ENCODE measurements at places on chromosomes 16 and 17.

DNA sequence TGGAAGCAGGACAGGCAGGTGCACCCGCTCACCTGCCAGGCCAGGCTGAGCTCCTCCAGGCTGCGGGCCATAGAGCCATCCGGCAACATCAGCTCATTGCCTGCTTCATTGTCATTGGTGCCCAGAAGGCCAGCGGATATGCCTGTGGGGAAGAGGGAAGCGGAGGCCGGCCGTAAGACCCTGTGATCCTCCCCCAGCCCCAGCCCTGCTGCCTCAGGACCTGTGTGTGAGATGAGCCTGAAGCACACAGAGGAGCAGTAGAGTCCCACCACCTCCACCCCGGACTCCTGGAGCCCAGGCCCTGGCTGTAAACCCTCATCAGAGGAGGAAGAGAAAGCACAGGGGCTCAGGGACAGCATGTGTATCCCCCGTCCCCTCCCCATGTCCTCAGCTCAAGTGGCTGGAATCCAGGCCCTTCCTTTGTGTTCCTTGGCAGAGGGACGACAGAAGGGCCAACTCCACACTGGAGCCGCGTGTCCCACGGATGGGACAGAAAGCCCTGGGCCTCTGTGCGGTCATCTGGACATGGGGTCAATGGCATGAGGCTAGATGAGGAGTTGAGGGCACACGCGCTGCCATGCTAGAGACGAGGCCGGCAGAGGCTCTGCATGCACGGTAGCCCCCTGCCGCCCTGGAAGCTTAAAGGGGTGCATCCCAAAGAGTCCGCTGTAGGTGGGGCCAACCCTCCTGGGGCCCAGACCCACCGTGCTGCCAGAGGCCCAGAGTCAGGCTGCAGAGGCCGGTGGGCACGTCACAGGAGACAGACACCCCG, 39.1 kb downstream of the RMI2 start:
- no peak for DNase-seq

DNA sequence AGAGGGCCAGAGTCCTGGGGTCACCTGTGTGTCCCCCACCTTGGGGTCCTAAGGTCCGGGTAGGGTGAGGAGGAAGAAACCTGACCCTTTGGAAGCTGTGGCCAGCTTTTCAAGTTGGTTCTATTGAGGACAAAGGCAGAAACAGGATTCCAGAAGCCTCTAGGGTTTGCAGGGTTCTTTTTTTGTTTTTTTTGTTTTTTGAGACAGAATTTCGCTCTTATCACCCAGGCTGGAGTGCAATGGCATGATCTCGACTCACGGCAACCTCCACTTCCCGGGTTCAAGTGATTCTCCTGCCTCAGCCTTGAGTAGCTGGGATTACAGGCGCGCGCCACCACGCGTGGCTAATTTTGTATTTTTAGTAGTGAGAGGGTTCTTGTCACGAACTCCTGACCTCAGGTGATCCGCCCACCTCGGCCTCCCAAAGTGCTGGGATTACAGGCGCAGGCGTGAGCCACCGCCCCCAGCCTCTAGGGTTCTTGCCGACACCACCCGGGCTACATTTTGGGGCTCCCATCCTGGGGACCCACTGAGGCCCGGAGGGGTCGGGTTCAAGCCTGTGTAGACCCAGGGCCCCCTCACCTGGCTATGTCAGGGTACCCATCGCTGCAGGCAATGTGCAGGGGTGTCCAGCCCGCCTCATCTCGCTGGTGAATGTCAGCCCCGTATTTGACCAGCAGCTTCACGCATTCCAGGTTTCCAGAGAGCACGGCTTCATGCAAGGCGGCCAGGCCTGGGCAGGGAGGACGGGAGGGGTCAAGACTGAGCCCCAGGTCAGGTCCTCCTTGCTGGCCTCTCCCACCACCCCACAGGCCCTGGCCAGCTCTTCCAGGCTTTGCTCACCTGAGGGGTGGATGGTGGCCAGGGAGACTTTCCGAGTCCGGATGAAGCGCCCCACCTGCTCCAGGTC, 674 bp downstream of the PPP1R27 start:
- DNase-seq = no peak

DNA sequence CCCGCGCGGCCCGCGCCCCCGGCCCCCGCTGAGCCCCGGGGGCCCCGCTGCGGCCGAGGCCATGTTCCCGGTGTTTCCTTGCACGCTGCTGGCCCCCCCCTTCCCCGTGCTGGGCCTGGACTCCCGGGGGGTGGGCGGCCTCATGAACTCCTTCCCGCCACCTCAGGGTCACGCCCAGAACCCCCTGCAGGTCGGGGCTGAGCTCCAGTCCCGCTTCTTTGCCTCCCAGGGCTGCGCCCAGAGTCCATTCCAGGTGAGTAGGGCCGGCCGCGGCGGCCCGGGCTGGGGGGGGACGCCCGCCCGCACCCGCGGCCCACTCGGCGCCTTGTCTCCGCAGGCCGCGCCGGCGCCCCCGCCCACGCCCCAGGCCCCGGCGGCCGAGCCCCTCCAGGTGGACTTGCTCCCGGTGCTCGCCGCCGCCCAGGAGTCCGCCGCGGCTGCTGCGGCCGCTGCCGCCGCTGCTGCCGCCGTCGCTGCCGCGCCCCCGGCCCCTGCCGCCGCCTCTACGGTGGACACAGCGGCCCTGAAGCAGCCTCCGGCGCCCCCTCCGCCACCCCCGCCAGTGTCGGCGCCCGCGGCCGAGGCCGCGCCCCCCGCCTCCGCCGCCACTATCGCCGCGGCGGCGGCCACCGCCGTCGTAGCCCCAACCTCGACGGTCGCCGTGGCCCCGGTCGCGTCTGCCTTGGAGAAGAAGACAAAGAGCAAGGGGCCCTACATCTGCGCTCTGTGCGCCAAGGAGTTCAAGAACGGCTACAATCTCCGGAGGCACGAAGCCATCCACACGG, 504 bp downstream of the MAZ start:
- DNase-seq = no peak

DNA sequence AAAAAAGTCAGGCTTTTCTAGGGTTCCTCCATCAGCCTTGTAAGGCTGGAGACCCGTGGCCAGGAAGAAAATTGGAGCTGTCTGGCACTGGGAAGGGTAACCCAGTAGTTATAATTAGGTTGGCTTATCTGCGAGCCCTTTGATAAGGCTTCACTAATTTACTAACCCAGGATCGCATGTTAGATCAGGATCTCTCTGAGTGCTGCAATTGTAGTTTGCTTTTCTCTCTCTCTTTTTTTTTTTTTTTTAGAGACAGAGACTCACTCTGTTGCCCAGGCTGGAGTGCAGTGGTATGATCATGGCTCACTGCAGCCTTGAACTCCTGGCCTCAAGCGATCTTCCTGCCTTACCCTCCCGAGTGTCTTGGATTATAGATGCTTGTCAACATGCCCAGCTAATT, 17.0 kb downstream of the ABCC1 start:
- no peak for DNase-seq

DNA sequence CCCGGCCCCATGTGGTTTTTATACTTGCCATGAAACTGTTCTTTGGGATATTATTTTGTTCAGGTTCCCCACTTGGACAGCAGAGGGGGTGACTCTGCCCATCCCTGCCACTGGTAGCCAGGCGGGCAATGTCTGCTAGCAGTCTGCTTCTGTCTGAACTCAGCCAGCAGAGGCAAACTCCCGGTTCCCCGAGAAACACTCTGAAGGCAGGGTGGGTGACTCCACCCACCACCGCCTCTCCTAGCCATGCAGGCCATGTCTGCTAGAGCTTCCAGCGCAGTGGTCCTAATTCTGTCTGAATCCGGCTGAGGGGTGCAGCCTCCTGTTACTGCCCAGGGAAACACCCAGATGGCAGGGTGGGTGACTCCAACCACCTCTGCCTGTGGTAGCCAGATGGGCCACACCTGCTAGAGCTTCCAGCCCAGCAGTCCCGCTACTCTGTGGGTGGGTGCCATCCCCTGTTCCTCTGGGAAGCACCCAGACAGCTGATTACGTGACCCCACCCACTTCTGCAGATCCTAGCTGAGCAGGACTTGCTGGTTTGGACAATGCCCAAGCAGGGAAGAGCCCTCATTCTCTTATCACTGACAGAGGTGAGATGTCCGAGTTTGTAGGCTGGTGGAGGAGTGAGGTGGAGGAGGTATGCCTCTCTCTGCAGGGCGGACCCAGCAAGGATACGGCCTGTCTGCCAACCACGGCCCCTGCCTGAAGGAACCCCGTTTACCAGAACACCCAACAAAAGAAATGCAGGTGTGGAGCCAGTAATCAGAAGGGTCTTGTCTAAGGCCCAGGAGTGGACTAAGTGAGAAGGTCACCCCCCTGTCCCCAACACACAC, 22.4 kb downstream of the NLRP1 start:
- DNase-seq = no peak

DNA sequence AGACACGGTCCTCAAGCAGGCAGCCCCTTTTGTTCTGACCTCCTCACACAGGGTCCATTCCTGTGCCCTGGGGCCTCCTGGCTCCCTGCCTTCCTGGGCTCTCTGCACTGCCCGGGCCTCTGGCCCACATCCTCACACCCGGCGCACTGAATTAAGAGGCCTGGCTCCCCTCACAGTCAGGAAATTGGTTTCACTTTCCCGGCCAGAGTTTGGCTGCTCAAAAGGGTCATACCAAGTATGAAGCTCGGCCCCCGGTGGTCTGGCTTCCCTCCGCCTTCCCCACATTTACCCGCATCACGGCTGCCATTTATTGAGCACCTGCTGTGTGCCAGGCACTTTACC, 220.0 kb downstream of the NTN1 start:
- no peak for DNase-seq

- no peak for DNase-seq
These were observed 25.3 kb downstream of the TRPV3 start for GRCh38 chr17:3532106-3532858.

- DNase-seq = no peak
These were observed 212.7 kb downstream of the CPPED1 start for GRCh38 chr16:12590963-12591362.

DNA sequence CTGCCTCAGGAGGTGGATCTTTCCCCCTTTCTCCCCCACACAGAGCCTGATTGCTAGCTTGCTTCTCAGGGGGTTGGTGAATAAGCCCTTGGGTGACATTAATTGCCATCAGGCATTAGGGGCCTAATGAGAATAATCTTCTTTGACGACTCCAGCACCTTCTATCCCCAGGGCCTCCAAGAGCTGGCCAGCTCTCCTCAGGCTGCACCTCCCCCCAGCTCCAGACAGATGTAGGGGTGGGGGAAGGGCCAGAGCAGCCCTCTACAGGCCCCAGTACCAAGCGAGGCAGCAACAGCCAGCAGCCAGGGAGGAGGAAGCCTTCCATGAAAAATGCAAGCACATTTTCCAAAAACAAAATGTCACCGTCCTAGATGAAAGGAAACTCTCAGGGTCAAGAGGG, 1.4 kb upstream of the TMEM132E start:
- no peak for DNase-seq

DNA sequence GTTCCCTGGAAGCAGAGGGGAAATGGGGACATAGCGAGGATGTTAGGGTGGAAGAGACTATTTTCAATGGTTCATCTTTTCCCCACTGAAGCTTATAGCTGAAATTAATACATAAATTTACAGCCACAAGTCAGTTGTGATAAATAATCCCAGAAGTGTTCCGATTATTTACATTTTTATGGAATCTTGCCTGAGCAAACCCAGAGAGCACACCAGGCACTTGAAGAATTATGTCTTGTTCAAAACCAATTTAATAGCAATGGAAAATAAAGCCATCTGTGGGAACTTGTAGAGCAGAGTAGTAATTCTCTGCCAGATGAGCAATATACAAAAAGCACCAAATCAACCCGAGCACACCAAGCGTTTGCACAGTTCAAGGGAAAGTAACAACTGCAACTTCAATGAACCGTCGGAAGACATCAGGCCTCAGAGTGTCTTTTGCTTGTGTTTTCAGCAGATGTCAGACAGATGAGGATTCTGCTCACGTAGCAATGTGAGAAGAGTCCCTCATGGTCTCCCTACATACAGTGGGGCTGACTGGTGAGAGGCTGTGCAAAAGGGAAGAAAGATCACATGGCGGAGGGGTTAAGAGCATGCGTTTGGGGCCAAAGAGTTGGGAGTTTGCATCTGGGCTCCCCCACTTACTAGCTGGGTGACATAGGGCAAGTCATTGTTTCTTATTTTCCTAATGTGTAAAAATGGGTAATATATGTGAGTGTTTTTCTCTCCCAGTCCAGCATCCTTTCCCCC, 148.7 kb upstream of the HS3ST2 start:
- no peak for DNase-seq

- no peak for DNase-seq
These were observed 39.2 kb downstream of the ZNF778 start for GRCh38 chr16:89256651-89257254.

GRCh38 chr17:45794840-45795239, 10.7 kb downstream of the CRHR1 start:
- no peak for DNase-seq

DNA sequence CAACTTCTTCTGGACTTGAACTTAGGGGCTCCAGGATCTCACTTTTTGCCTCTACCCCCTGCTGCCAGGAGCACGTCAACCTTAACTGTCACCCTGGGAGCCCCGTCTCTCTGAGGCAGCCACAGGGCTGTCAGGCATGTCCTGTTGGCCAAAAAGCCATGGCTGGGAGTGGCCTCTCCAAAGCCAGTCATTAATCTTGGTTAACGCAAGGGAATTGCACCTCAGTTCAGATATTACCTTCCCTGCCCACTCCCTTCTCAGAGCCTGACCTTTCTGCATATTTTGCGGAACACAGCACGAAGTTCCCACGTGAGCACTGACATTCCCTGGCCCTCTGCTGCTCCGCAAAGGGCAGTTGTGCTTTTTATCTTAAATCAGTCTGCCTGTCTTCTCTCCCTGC, 44.2 kb upstream of the CIBAR2 start:
- no peak for DNase-seq

GRCh38 chr16:85396879-85397871, 215.9 kb upstream of the GSE1 start:
- DNase-seq = no peak

GRCh38 chr16:1425616-1426370, 5.1 kb upstream of the PERCC1 start:
- no peak for DNase-seq

DNA sequence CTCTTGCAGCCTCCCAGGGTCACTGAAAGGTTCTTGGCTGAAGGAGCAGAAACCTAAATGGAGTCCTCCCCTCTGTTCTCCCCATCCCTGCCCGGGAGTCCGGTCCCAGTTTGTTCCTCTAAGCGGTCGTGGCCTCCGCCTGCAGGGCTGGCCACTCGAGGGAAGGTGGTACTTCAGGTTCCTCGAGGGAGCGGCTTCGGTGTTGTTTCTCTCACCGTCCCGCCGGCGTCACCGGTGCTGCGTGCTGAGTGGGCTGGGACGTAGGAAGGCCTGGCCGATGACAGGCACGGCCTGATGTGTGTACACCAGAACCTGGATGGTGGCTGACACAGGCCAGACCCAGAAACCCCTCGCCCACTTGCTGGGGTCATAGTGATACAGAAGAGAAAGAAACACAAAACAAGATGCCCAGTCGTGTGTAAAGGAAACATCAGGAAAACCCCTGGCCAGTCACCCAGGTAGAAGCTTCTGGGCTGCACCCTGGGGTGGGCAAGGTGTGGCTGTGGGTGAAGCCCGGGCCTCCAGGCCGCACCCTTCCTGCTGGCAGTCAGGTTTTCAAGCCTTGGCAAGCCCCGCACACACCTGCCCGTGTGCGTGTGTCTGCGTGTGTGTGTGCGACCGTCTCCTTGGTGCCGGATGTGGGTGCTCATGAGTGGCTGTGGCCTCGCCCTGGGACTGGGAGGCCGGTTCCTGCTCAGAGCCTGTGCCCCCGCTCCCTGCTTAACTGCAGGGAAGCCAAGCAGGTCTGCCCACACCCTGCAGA, 52.0 kb downstream of the BAIAP2 start:
- no peak for DNase-seq

Measured in left renal pelvis (tissue), 4 donors.